ENCODE measurements at places on chromosomes 2 and 18.

- DNase-seq: no peak
These were observed 38.3 kb upstream of the EPB41L3 start for GRCh38 chr18:5582076-5582475.

DNA sequence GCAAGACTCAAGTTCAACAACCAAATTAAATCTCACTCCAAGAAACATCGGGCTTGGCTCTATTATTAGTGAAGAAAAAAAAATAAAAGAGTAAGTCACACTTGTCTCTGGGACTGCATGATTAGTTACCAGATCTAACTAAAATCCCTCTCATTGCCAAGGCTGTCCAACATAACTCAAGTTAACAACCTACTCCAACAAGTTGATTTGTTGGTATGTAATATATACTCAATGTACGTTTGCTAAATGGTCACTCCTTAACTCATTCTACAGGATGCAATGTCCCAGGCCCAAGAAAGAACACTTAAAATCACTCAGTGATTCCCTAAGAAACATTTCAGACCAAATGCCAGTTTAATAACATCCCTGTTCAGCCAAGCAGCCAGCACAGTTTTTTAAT lies 95.1 kb downstream of the DYM start:
- DNase-seq: no peak

GRCh38 chr2:220856486-220856885 lies 715.6 kb downstream of the EPHA4 start:
- DNase-seq: no peak

GRCh38 chr2:237383991-237384671 lies 29.8 kb downstream of the COL6A3 start:
- DNase-seq: peak; percentile 79

DNA sequence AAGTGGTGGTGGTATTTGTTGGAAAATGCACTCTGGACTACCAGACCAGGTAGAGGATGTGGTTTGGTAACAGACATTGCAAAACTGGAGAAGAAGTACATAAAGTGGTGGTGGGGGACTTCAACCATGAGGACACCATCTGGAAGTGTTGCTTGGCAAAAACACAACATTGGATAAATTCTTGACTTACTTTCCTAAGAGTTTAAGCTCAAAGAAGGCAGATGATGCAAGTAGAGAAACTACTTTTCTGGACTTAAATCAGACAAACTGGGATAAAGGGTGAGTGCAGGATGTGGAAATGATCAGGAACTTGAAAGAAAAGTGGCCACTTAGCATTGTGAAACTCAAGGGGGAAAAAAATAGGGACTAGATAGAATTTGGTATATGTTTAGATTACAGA lies 487.4 kb downstream of the ZEB2 start:
- DNase-seq: peak; percentile 9

- no peak for DNase-seq
These were observed 232 bp downstream of the SNED1 start for GRCh38 chr2:240998706-240998994.

Measured in HCEC 1CT (cell line).